ENCODE measurements at places on chromosomes 12 and 14. TPM values are rescaled to one million over a fixed set of nuclear protein-coding genes. Genes with fewer than 3 reads are reported as not detected.

- no peak for DNase-seq
Observed at GRCh38 chr14:69107407-69108003, 45.4 kb downstream of the DCAF5 start.

DNA sequence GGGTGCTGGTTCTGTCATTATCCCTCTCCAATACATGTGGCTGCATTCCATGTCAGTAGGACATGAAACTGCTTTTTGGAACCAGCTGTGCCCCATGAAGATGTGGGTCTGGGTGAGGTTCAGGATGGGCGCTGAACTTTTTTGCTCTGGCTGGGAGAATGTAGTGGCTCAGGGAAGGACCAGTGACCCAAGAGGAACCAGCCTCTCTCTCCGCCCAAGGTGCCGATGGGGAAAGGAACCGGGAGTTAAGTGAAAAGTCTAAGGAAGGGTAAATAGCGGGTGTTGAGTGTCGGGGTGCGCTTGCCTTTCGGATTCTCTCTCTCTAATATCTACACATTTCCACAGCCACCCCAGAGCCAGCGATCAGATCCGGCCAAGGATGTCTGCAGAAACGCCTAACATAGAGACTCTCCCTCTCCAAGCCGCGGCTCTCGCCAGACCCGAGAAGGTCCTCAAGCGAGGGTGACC is 7.8 kb downstream of the ARHGEF25 start:
- peak; percentile 46 for DNase-seq

DNA sequence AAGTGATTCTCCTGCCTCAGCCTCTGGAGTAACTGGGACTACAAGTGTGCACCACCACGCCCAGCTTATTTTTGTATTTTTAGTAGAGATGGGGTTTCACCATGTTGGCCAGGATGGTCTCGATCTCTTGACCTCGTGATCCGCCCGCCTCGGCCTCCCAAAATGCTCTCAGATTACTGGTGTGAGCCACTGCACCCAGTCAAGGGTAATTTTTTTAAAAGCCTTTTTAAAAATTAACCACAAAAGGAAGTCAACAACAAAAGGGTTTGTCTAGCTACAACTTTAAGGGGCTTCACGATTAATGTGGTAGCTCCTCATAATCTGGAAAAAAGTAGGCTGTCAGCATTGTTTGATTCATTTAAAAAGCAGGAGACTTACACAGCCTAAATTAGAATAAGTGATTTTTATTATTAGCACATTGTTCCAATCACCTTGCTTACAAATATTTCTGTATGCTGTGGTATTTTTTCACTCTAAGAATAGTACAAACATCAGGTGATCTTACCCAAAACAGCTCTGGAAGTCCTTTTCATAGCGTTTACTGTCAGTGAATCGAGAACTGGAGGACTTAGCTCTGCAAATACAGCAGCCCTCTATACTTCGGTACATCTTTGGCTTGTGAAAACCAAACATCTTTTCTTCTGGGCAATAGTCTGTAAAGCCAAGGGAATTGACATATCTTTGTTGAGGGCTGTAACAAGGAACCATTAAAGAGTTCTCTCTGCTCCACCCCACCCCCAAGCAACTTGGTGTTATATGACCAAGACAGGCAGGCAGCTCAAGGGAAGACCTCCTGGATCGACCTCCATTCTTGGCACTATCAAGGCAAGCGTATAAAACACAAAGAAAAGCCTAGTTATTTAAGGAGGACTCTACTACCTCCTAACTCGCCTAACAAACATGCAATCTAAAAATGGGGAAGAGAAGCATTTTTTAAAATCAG is 28.1 kb downstream of the SINHCAF start:
- no peak for DNase-seq

- no peak for DNase-seq
Observed at GRCh38 chr14:31068235-31068634, 42.1 kb upstream of the STRN3 start.

- peak; percentile 48 for DNase-seq
Observed at GRCh38 chr14:105536691-105537579, 10.6 kb downstream of the TMEM121 start.

- DNase-seq = no peak
Observed at GRCh38 chr12:8890313-8891085, 23.8 kb upstream of the PHC1 start.

The ACVRL1 gene
- 77.8 TPM for total RNA-seq

- no peak for DNase-seq
Observed at GRCh38 chr12:19641235-19642080, 202.2 kb downstream of the AEBP2 start.

DNA sequence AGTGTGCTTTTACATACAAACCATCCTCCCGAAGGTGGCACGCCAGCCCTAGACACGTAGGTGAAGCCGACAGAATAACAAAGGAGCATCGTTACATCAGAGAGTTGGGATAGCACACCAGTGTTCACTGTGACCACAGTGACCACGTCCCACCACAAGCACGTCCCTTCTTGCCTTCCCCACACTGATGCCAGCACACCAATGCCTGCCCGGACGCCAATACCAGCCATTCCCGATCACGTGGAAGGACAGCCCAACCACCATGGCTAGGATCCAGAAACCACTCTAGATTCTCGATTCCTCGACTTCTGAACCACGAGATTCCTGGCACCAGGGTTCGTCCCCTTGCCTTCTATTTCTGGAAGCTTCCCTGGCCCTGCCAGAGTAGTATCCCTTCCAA is 48.0 kb upstream of the GPR68 start:
- no peak for DNase-seq

- no peak for DNase-seq
Observed at GRCh38 chr14:87908550-87908949, 84.4 kb downstream of the GALC start.

The TSPAN11 gene
- total RNA-seq = 18.9 TPM

GRCh38 chr14:104228716-104229533 is 90.5 kb downstream of the KIF26A start:
- no peak for DNase-seq

- no peak for DNase-seq
Observed at GRCh38 chr14:38090506-38090905, 117.2 kb upstream of the SSTR1 start.

The C12orf54 gene
- total RNA-seq = not detected

The TMTC3 gene
- 19.9 TPM for total RNA-seq

The AMHR2 gene
- total RNA-seq = not detected

DNA sequence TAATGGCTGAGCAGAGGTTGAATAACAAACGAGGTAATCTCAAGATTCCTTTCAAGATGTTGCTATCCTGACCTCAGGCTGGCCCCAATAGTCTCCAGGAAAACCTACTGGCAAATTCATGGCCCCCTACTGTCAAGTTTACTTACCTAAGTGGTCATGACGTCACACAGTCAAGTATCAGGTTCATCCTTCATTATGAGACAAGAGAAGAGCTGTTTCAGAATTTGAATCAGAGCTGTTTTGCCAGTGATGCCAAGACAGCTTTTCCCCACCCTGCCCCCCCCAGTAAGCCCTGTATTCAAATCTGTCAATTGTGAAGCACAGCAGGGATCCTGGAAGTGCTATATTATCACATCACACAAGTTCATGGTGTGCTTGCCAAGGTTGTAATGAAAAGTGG is 509.6 kb downstream of the NOVA1 start:
- no peak for DNase-seq

Measured in sigmoid colon (tissue), 7 donors.